ENCODE measurements at places on chromosomes 16 and 17. TPM values are rescaled to one million over a fixed set of nuclear protein-coding genes. Genes with fewer than 3 reads are reported as not detected.

The CSH1 gene
- total RNA-seq = not detected

The CACNG3 gene
- not detected for total RNA-seq

The MYO15B gene
- 1.6 TPM for total RNA-seq

The CLEC19A gene
- total RNA-seq = not detected

- no peak for DNase-seq
Observed at GRCh38 chr17:152860-153420, 15.6 kb downstream of the SCGB1C2 start.

DNA sequence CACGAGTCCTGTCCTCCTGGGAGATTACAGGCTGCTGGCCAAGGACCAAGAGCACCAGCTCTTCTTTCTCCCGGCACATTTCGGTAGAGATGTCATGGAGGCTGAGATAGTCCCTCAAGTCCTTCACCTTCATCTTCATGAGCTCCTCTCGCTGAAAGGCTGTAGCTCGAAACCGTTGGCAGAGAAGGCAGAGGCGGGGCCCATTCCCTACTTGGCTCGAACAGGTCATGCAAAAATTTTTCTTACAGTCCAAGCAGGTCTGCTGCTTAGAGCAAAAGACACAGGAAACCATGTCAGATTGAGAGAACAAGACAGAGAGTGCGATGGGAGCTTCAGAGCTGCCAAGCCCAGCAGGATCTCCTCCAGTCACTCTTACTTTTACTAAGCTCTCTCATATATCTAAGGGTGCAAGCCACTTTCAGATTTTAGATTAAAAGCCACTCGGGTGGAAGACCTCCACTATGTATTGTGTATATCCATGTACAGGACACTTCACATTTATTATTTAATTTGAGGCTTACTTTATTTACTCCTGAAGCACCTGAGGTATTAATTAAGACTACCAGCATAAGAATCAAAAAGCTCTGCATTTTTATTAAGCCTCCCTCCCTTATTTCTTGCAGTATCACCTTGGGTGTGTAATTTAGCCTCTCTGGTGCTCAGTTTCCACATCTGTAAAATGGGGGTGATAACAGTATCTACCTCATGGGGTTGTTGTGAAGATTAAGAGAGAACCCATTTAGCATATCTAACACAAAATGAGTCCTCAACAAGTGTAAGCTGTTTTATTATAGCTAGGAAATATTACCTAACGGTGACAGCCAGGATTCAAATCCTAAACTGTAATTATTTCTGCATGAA is 41.4 kb downstream of the LIG3 start:
- no peak for DNase-seq

GRCh38 chr17:45342871-45343526 is 26.2 kb upstream of the MAP3K14 start:
- DNase-seq = no peak

DNA sequence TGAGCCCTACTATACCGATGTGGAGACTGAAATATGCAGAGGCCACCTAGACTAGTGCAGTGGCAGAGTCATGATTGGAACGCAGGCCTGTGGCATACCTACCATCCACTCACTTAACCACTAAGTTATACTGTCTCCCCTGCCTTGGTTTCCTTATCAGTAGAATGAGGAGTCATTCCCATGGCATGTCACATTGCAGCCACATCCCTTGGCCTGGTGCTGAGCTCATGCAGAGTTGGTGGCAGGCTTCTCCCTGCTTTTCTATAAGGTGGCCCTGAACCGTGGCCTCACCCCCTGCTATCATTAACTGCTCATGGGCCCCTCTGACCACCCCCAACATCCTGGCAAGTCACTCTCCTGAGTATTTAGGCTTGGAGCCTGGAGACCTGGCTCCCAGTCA is 212.5 kb downstream of the KATNIP start:
- DNase-seq = no peak

GRCh38 chr17:65559804-65560627 is 1.4 kb downstream of the AXIN2 start:
- no peak for DNase-seq

Data from pulmonary artery endothelial cell (primary cell).